ENCODE measurements at places on chromosomes 3 and 15.

GRCh38 chr3:41097896-41098496 is 101.3 kb upstream of the CTNNB1 start:
- DNase-seq: no peak

GRCh38 chr3:12046406-12046805 is 42.2 kb downstream of the SYN2 start:
- no peak for DNase-seq

DNA sequence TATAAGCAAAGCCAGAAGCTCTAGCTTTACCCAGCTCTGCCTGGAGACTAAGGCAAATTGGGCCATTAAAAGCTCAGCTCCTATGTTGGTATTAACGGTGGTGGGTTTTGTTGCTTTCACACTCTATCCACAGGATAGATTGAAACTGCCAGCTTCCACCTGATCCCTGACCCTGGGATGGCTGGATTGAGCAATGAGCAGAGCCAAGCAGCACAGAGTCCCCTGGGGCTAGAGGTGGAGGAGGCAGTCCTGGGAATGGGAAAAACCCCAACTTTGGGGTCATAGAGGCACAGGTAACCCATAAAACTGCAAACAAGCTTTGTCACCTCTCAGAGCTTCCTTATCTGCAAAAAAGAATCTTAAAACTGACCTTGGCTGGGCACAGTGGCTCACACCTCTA is 6.6 kb downstream of the RHO start:
- DNase-seq: no peak

DNA sequence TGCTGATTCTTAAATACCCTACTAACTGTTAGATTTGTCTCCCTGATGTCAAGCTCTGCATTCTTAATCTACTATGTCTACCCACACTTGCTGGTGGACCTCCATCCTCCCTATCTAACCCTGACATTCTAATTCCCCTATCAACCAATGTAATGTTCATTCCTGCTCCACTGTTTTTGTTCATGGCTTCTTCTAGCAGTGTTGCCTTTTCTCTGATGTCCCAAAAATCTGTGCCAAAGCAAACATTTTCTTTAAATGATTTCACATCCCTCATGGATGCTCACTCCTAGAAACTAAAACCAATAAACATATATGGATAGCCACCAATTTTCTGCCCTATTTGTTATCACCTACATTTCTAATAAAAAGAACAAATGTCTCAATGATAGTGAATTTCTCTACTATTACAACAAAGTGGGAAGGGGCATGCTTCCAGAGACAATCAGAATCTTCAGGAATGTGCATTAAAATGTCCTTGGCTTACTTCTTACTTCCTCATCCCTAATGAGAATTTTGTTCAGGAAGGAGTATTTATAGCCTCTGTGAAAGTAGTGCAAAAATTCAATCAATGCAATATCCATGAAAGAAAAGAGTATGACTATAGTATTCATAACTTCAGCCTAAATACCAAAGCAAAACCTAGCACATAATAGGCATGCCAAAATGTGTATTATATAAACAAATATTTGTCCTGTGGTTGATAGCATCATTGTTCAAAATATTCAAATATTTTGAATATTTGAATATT is 273.3 kb downstream of the ZNF385D start:
- DNase-seq: no peak

DNA sequence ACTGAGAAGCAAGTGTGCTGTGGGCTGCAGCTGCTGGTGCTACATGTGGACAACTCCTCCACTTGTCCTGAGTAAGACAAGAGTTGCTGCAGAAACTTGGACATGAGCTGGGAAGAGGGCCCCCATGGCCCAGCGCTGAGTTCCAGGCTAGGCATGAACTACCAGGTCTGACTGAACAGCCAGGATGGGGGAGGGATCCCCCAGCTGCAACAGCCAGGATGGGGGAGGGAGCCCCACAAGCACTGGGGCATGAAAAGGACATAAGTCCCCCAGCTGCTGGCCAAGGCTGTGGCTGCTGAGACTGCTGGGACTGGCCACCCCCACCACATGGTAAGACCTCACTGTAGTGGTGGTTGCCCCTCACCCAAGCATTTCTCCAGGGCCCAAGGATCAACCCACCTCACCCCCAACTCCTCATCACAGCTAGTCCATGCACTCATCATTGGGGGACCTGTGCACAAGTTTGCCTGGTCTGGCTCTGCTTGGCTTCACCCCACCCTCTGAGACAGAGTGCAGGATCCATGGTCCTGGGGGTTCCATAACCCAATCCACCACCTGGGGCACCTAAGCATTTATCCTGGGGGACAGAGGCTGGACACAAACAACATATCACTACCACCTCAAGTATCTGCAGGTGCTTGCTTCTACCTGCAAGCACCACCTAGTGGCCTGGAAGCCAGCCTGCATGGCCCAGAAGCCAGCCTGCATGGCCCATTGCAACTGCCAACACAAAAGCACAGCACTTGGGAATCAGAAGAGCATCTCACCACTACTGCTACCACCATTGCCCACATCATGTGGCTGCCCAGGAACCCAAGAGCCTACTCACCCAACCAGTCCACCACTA is 84.5 kb upstream of the STT3B start:
- DNase-seq: no peak

DNA sequence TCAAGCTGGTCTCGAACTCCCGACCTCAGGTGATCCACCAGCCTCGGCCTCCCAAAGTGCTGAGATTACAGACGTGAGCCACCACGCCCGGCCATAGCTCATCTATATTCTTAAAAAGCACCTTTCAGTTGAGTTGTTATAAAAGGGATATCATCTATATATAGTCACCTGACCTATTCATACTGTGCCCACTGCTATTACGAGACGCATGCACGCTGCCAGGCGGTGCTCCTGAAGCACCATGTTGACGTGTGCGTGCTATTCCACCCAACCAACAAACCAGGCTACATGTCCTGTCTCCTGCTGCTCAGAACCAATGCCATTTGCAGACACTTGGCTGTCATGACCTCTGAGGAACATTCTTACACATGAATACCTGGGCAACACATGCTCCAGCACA is 17.6 kb downstream of the CYFIP1 start:
- no peak for DNase-seq
